ENCODE measurements at places on chromosomes 2 and 18.

- H3K27me3 ChIP-seq = no peaks in the 10 kb centered on the region
- H3K36me3 ChIP-seq = no peaks in the 10 kb centered on the region
- H3K4me1 ChIP-seq = peaks cover 69% of the 10 kb centered on the region
- DNase-seq = no peak
These were observed 145.5 kb downstream of the ACKR3 start for GRCh38 chr2:236715077-236715476.

GRCh38 chr2:144111437-144111836 lies 408.5 kb downstream of the ZEB2 start:
- DNase-seq = no peak
- H3K4me1 ChIP-seq = peaks cover 29% of the 10 kb centered on the region
- H3K27ac ChIP-seq = no peak overlapping the region
- no peaks in the 10 kb centered on the region for H3K27me3 ChIP-seq
- H3K36me3 ChIP-seq = peaks cover 36% of the 10 kb centered on the region

- H3K27me3 ChIP-seq = no peaks in the 10 kb centered on the region
- H3K4me1 ChIP-seq = peaks cover 10% of the 10 kb centered on the region
- H3K27ac ChIP-seq = no peak overlapping the region
- peaks cover 2% of the 10 kb centered on the region for H3K36me3 ChIP-seq
These were observed 152.0 kb upstream of the PGAP1 start for GRCh38 chr2:197078535-197078934.

DNA sequence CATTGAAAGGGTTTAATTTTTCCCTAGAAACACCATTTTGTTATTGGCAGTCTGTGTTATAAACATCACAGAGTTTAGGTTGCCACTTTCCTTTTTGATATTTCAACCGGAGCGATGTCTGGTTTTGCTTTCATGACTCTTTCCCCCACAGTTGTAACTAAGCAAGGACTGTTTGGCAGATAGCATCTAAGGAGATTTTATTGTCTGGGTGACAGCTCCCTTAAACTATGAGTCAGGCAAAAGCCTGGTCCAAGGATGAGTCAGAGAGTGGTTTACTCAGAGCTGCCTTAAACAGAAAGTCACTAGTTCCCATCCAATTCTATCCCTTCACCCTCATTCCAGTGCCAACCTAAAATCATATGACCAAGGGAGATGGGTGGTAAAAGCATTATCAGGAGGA lies 341.6 kb upstream of the VWC2L start:
- no peak overlapping the region for H3K4me3 ChIP-seq
- DNase-seq = no peak
- peaks cover 5% of the 10 kb centered on the region for H3K4me1 ChIP-seq
- no peak overlapping the region for H3K27ac ChIP-seq
- no peaks in the 10 kb centered on the region for H3K27me3 ChIP-seq

DNA sequence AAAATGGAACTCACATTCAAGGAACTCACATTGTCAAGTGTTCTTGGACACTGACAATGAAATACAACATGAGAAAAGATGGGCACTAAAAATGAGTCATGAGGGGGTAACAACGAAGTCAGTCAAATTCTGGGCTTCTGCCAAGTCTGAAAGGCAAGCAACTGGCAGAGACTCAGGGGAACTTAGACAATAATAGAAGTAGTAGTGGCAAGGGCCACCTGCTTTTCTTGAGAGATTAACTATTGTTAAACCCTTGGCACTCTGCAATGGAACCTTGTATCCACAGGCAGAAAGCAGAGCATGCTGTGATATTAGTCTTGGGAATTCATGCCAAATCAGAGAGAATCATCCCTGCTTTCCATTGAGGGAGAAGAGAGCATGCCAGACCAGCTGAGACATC lies 382.6 kb upstream of the CDH2 start:
- no peaks in the 10 kb centered on the region for H3K27me3 ChIP-seq
- DNase-seq = no peak
- no peak overlapping the region for H3K4me3 ChIP-seq
- H3K36me3 ChIP-seq = no peaks in the 10 kb centered on the region
- H3K4me1 ChIP-seq = peaks cover 3% of the 10 kb centered on the region

DNA sequence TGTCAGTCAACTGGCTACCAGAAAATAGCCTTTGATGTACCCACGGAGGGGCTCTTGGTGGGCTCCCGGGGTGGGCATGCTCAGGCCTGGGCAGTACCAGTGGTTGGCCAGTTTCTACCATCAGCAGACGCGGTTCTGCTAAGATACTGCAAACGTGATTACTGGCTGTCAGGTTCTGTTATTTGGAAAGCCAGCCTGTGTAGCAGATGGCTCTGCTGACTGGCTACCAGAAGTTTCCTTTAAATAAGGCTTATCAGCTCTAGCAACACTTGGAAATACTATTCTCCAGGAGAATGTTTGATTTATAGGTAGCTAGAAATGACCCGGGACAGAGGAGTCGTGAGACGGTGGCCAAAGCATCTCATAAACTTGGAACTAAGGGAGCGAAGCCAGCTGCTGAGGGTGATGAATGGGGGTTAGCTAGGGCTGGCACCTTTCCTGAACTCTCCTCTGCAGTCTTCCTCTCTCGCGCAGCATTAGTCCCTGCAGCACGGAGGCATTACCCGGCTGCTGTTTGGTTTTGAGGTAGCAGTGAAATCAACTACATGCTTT lies 171.9 kb downstream of the AGAP1 start:
- no peaks in the 10 kb centered on the region for H3K27me3 ChIP-seq
- H3K36me3 ChIP-seq = no peaks in the 10 kb centered on the region
- no peak for DNase-seq
- H3K4me1 ChIP-seq = peaks cover 27% of the 10 kb centered on the region

- no peak overlapping the region for H3K27ac ChIP-seq
- H3K27me3 ChIP-seq = no peaks in the 10 kb centered on the region
- DNase-seq = no peak
- H3K36me3 ChIP-seq = no peaks in the 10 kb centered on the region
- no peak overlapping the region for H3K4me3 ChIP-seq
- peaks cover 15% of the 10 kb centered on the region for H3K4me1 ChIP-seq
These were observed 185.9 kb upstream of the SLC39A10 start for GRCh38 chr2:195471163-195471562.

DNA sequence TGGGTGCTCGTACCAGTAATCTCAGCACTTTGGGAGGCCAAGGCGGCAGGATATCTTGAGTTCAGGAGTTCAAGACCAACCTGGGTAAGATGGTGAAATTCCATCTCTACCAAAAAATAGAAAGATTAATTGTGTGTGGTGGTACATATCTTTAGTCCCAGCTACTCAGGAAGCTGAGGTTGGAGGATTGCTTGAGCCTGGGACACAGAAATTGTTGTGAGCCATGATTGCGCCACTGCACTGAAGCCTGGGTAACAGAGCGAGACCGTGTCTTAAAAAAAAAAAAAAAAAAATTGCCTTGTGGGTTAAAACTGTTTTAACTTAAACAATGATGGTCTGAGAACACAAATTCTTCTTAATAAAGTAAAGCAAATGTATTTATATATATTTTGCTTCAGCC lies 49.6 kb downstream of the ATP9B start:
- no peaks in the 10 kb centered on the region for H3K4me1 ChIP-seq
- H3K27ac ChIP-seq = no peak overlapping the region
- no peak for DNase-seq
- no peaks in the 10 kb centered on the region for H3K27me3 ChIP-seq

Measured in mesothelial cell of epicardium (in vitro differentiated cells).